ENCODE measurements at places on chromosomes 16 and 17.

DNA sequence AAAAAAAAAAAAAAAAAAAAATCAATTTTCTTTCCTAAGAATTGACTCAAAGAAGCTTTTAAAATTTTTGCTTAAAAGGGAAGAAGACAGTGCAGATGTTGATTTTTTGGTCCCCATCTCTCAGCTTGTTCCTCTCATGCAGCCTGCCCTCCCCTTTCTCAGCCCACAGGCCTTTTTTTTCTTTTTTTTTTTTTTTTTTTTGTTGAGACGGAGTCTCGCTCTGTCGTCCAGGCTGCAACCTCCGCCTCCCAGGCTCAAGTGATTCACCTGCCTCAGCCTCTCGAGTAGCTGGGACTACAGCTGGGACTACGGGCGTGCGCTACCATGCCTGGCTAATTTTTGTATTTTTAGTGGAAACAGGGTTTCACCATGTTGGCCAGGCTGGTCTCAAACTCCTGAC, 17.7 kb downstream of the YPEL2 start:
- no peak for DNase-seq

DNA sequence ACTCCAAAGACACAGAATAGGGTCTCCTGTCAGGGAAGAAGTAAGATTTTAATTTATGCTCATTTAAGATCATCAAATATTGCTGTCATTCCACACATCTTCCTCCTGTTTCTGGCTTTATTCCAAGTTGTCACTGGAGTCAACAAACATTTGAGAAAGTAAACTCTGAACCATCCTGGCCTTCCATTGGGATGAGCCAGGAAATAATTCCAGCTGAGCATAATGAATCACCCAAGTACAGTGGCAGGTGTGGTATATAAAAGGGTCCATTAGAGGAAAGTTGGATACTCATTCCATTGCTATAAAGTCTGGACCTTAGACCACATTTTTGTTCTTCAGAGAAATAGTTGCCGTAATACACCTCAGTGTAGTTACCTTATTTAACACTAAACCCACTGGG, 246.1 kb downstream of the SLC39A11 start:
- no peak for DNase-seq

DNA sequence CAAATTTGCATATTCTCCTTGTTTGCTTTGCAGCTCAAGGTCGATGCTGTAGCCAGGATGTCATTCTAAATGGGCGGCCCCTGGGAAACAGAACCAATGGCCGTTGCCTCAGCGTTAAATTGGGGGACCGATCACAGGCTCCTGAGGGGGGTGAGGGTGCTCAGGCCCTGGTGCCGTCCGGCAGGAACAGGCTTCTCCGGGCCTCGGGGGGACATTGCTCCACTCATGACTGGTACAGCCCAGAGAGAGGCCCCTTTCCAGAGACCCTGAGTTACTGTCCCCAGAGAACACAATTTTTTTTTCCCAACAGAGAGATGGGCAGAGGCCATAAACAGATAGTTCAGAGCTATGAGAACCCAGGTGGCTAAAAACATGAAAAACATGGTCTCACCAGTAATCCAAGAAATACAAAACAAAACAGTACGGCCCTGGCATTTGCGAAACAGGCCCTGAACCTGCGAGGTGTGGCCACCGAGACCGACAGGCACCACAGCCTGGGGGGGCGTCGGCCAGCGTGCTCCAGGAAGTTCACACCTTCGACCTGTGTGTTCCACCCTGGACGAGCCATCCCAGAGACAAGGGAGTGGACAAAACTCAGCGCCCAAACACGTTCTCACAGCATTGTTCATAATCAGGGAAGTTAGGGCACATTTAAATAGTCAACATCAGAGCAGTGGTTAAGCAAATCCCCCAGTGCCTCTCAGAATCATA, 82.8 kb downstream of the METRNL start:
- no peak for DNase-seq

- no peak for DNase-seq
Measured at GRCh38 chr17:43477832-43478634, 5.7 kb upstream of the DHX8 start.

GRCh38 chr16:12551530-12551929, 252.2 kb downstream of the CPPED1 start:
- no peak for DNase-seq

DNA sequence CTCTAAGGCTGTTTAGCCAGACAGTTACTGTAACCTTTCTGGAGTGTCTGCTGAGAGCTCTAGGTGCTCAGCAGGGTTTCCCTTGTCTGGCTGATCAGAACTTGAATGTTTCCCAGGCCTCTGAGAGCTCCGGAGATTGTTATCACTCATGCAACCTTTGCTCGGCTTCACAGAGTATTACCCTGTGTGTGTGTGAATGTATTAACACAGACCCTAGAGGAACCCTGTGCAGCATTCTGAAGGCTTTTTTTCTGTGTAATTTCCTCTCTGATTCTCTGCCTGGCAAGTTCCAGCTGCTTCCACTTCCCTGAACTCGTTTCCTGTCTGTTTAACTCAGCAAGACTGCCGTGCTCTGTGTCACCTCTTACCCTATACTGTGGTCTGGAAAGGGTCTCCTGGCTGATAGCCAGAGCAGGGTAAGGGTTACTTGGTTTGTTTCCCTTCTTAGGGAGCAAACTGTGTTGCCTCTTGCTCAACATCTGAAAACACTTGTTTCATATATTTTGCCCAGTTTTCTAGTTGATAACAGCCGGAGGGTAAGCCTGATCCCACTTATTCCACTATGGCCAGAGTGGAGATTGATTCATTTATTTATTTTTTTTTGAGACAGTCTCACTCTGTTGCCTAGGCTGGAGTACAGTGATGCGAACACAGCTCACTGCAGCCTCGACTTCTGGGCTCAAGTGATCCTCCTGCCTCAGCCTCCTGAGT, 21.7 kb downstream of the PRMT7 start:
- DNase-seq = peak; percentile 28

DNA sequence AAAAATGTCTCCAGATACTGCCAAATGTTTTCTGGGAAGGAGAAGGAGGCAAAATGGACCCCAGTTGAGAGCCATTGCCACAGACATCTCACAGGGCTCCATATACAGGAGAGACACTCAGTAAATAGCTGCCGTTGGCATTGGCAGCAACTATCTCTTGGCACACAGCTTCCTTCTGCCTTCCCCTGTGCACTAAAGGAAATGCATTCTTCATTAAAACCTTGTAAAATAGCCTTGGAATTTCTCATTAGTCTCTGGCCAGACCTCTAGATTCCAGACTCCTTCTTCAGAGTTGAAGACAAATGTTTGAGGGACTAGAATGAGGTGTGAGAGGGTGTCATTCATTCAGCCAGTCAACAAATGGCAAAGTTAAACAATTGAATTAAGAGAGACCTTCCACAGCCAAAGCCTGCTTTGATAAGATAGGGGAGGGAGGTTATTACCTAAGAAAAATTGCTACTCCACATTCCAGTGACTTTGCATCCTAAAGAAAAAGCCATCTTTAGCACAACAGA, 223.9 kb upstream of the HS3ST3A1 start:
- DNase-seq = no peak

Data from MM.1S (cell line).